ENCODE measurements at places on chromosomes 7 and 10.
A peak's percentile ranks its signal among the peaks of the same experiment; 100 is the strongest.

DNA sequence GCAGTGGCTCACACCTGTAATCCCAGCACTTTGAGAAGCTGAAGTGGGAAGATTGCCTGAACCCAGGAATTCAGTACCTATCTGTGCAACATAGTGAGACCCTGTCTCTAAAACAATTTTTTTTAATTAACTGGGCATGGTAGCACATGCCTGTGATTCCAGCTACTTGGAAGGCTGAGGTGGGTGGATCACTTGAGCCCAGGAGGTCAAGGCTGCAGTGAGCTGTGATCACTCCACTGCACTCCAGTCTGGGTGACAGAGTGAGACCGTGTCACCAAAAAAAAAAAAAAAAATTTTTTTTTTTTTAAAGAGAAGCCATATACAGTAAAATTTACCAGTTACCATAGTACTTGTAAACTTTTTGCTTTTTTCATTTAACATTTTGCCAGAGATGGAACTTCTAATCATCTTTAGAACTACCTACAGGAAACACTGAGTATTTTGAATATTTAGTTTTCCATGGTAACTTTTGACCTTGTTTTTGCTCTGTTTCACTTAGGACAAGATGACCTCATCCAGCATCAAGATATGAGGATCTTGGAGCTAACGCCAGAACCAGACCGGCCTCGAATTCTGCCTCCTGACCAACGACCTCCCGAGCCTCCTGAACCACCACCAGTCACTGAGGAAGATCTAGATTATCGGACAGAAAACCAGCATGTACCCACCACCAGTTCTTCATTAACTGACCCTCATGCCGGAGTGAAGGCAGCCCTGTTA is 40.6 kb downstream of the MPLKIP start:
- no peak for DNase-seq

DNA sequence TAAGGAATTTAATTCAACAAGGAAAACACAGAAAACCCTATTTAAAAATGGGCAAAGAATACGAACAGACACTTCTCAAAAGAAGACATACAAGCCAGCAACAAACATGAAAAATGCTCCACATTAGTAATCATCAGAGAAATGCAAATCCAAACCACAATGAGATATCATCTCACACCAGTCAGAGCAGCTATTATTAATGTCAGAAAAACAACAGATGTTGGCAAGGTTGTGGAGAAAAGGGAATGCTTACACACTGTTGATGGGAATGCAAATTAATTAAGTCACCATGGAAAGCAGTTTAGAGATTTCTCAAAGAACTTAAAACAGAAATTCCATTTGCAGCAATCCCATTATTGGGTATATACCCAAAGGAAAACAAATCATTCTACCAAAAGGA is 55.2 kb downstream of the GCC1 start:
- DNase-seq = no peak

DNA sequence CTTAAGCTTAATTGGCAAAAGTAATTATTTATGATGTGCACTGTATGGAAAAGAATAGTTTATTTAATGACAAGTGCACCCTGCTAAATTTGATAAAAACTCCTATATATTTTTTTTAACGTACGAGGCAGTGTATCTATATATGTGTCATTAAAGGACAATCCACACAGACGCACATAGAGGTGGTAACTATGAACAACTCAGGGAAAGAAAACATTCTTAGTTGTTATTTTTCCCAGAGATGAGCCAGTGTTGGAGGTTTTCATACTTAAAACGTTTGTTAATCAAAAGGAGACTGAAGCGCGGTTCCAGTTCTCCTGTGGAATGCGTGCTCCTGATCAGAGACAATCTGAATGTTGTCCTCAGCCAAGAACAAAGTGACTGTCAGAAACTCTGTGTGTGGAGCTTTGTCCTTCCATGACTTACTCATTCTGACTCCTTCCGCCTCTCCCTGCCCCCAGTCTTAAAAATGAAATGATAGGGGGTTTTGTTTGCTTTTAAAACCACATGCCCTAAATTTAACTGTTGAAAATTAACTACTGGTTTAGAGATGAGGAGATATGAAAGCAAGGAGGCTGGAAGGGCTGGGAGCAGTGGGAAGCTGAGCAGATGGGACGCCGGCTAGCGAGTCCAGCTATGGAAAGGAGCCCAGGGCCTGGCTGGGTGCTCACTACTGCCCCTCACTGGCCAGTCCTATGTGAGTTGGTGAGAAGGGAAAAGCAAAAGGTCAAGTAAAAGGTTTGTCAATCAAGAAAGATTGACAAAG is 99.6 kb downstream of the SVIL start:
- DNase-seq = peak; percentile 51

- DNase-seq = no peak
Observed at GRCh38 chr7:29878081-29878688, 71.9 kb downstream of the WIPF3 start.

GRCh38 chr10:90381468-90381867 is 476.4 kb downstream of the HTR7 start:
- no peak for DNase-seq

- no peak for DNase-seq
Observed at GRCh38 chr7:21128062-21128817, 299.6 kb upstream of the SP4 start.

- DNase-seq = peak; percentile 12
Observed at GRCh38 chr7:30922596-30922995, 10.9 kb downstream of the AQP1 start.

DNA sequence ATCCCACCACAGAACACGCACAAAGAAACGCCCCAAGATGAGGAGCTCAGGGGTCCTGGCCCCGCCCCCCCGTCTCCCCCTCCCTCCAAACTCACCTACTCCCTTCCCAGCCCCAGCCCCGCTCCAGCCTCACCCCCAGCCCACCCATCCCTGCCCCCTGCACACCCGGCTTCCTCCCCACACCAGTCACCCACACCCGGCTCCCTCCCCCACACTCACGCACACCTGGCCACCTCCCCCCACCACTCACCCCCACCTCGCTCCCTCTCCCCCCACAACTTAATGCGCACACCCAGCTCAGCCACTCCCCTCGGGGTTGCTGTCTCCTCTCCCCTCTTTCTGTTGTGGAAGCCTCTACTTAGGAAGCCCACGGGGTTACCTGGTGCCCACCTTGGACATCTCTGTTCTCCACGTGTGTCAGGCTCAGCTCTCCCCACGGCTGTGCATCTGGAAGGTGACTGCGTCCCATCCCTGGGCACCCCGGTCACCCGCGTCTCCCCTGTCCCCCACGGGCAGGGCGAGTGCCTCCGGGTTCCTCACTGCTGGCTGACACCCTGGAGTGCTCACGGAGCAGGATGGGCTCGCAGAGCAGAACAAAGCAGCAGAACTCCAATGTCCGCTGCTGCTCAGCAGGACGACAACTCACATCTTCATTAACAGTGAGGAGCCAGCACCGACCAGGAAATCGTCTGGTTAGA is 166.8 kb downstream of the USP6NL start:
- no peak for DNase-seq

GRCh38 chr10:113446739-113447138 is 106.1 kb upstream of the HABP2 start:
- no peak for DNase-seq

DNA sequence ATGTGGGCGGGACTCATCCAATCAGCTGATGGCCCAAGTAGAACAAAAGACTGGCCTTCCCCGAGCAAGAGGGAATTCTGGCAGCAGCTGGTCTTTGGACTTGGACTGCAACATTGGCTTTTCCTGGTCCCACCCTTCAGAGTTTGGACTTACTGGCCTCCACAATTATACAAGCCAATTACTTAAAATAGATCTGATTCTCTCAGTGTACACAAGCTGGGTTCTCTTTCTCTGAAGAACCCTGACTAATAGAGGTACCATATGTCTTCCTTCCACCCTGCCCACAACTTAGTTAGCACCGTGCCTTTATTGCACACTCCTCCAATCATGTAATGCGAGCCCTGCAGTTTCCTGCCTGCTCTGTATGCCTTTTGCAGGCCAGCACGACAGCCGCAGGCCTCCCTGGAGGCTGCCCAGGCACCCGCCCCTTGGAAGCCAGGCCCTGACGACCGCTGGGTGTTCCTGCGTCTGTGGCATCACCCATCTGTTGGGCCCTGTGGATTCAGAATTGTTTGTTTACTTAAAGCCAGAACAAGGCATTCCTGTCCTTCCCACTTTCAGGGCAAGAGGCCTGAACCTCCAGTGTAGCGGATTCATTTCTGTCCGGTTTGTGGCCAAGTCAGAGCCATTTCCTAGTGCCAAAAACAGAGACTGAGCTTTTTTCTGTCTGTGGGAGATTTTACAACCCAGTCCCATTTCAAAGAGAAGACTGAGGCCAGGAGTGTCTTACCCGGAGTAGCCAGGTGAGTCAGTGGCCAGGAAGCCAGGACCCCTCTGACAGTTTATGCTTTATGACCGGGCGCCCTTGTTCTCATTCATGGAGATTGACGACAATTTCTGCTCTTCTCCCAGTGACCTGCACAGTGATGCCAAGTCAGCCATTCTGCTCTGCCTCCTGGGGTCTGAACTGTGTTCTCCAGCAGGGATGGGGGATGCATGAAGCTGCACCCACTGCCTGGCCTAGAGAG is 968 bp upstream of the INMT start:
- DNase-seq = peak; percentile 85

DNA sequence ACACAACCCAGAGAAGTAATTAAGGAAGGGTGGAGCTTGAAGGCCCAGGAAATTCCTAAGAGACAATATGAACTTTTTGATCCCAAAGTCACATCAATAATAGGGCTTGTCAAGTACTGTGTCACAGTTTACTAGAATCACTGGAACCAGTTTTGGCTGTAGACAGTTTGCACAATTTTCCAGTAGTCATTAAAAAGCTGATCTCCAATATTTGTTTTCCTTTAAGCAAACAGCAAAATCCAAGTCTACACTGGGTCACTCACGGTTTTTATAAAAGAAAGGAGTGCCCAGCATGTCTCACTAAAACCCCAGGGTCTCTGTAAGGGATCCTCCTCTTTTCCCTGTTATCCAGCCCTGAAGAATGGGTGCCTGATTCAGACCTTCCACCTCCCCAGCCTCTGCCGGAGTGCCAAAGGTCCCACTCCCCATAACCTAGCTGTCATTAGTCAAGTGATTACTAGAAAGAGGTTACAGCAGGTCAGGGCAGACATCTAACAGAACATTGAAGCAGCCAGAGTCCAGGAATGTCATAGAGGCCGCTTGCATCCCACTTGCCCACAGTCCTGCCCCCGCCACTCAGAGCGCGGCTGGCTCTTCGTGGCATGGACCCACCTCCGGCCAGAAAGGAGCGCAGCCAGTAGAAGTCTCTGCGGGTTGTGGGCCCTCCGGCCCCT is 552 bp downstream of the SLC25A16 start:
- DNase-seq = no peak

DNA sequence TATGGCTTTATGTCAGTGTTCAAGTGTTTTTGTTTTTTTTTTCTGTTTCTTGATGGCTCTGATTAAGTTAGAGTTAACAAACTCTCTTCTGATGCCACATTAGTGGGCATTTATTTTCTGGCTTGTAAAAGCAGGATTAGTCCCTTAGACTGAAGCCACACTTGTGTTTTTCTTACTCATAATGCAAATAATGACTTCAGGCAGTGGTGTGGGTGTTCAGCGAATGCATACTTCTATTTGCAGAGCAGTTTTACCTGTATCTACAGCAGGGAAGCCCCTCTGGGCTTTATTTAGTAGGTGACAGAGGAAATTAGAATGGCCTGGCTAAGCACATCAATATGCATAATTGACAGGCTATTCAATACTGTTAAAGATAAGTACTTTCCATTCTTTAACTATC is 79.9 kb downstream of the CNNM2 start:
- DNase-seq = no peak

DNA sequence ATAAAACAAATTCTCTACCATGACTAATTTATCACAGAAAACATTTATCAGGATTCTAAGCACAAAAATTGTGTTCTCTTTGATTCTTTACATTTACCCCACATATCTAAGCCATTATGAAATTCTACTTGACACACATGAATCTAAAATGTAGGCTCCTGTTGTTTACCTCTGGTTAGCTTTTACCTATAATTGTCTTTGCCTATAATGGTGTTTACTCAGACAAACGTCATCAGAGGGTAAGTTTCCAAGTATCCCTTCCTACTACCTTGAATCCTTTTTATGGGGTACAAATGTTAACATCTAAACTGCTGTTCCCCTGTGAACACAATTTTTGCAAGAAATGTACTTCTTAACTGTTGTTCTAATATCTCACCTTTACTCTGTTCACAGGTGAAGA is 63.5 kb downstream of the MINDY3 start:
- DNase-seq = no peak

- DNase-seq = no peak
Observed at GRCh38 chr7:68041554-68041953, 1044.9 kb downstream of the TYW1 start.

DNA sequence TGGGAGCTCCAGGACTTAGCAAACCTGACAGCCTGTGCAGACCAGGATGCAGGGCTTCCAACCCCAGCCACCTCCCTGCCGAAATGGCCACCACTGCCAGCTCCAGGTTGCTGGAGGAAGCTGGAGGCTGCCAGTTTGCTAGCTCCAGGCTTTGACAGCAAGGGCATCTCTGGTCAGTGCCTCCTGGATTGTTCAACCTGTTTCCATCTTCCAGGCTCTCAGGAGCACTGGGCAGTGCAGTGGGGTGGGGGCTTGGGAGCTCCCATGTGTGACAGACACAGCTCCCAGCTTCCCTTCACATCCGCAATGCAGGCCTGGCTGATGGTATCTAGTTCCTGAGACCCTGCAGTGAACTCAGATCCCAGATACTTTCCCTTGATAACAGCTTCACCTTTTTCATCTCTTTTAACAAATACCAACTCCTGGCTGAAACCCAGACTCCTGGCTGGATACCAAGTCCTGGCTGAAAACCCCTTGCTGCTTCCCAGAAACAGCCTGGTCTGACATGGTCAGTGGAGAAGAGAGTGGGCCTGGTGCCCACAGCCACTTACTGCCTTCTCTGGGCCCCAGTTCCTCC is 20.8 kb upstream of the RET start:
- peak; percentile 11 for DNase-seq

DNA sequence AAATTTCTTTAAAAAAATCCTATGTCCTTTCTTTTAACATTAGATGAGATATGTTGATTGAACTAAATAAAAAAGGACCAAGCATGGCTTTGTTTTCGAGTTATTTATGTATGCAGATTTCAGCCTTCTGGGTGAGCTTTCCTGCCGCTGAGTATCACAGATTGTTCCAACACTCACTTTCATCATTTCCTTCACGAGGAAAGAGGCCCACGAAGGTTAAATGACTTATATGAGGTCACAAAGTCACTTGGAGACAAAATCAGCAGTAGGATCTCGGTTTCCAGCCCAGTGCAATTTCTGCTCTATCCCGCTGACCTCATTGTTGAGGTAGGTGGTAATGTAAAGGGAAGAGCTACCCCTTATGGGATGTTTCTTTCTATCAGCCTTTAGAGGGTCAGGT is 226.8 kb downstream of the SKAP2 start:
- no peak for DNase-seq

Measured in left ventricle myocardium inferior (tissue), 1 donor.